ENCODE measurements at places on chromosomes 3 and 15.

DNA sequence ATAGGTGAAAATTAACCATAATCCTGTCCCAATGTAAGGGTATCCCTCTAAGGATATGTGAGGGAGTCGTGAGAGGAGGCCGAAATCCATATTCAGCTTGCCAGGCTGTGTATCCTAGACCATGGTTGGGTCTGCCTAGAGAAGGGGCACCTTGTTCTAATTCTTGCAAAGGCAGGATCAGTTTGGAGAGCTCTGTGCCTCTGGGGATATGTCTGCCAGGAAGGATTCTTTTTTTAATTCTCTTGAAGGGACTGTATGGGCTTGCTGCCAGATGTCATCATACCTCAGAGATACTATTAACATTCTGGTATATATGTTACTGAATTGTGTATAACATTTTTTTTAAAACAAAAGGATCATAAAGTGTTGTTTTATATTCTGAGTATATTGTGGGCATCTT lies 2.4 kb downstream of the ATP1B3 start:
- DNase-seq = no peak

GRCh38 chr3:18483226-18483625 lies 58.1 kb upstream of the SATB1 start:
- no peak for DNase-seq

DNA sequence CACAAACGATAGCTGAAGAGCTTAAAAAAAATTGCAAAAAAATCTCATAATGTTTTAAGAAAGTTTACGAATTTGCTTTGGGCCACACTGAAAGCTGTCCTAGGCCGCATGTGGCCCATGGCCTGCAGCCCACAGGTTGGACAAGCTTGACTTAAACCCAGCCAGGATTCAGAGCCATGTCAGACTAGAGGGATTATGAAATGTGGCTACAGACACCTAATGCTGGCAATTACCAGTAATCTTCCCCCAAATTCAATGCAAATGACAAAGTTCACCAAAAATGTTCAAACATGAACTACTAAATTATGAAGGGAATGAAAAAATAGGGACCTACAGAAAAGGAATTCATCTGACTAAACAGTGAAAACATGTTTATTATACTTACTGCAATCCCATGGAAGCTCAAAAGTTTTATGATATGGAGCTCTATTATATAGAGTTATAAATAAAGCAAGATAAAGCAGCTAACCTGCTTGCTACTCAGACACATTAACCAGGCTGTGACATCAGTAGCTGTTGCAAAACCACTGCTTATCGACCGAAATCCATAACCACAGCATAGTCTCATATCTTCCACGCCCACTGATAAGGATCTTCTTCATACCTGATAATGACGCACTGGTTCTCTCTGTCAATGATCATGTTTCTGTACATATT lies 49.2 kb downstream of the LDHAL6B start:
- DNase-seq = no peak

GRCh38 chr3:149777414-149778214 lies 14.7 kb downstream of the ANKUB1 start:
- DNase-seq = no peak

DNA sequence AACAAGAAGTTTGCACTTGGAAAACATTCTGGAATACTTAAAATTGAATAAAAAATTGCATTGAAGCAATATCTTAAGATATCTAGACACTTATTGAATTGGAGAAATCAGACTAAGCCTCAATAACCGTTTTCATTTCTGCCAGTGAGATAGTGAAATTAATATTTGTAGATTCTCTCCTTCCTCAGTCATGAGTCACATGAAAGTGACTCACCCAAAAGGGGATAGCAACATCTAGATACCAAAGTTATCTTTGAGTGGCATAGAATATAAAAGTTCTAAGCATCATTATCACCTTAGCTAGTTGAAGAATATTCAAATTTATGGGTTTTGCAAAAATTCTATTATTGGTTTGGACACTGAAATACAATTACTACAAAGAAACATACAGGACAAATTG lies 614.8 kb upstream of the ZNF717 start:
- no peak for DNase-seq

DNA sequence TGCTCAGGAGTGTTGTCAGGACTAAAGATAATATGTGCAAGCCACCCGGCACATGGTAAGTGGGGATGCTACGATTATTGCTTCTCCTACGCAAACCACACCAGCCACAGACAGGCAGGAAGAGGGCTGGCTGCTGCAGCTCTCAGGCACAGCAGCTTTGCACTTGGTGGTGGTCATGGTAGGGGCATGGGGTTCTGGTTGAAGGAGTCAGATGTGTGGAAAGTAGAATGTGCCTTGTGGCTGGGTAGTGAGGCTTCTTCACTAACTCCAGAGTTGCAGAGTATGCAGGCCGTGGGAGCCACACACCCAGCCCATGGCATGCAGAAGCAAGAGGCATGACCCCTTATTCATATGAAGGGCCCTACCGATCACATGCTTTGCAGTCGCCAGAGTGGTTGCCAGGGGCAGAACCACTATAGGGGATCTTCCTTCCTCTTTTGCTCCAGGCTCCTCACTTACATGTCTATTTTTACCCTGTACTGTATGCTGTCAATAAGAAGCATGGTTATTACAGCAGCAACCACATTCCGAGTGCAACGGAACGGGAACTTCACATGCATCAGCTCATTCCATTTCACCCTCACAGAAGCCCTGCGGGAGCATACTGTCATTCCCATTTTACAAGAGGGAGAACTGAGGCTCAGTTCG lies 59.2 kb upstream of the HERC1 start:
- no peak for DNase-seq

GRCh38 chr15:59904450-59905135 lies 99.5 kb upstream of the FOXB1 start:
- no peak for DNase-seq

DNA sequence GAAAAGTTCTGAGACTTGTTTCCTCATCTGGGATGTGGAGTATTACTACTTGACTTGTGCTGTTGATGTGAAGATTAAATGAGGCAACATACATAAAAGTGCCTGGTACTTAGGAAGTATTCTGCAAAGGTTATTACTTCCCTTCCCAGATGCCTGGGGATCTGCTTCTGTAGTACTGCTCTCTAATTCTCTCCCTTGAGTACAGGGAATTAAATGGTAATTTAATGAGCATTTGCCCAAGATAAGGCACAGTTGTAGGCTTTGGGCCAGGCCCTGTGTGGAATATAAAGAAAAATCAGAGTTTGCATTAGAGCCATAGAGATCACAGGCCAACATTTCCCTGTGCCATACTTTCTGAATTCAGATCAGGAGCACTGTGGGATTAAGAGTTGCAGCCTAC lies 84.4 kb downstream of the LARS2 start:
- no peak for DNase-seq

DNA sequence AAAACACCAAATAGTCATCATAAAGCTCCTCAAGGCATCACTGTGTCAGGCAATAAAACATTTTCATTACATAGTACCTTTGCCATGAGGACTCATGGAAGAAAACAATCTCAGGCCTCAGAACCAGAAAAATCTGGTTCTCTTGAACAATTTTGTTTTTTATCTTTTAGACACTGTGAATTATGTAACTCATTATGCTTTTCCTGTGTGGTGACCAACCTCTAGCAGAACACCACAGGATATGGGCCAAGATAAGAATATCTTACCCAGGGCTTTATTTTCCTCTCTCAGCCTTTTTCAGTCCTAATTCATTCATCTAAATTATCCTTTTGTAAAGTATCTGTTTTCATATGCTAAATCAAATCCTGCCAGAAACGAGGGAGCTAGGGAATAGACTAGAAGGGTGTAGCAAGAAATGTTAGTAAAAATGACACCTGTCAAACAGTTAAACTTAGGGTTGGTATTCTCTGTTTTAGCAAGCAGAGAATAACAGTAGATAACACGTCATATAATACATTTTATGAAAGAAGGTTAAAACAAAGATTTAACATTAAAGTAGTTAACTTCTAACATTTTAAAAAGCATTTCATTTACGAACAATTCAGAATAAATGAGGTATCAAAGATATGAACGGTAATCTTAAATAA lies 111.1 kb downstream of the FBXL22 start:
- no peak for DNase-seq
